NCI-H1930 (cell line): ENCODE measurements at places on chromosomes 1 and 21.

DNA sequence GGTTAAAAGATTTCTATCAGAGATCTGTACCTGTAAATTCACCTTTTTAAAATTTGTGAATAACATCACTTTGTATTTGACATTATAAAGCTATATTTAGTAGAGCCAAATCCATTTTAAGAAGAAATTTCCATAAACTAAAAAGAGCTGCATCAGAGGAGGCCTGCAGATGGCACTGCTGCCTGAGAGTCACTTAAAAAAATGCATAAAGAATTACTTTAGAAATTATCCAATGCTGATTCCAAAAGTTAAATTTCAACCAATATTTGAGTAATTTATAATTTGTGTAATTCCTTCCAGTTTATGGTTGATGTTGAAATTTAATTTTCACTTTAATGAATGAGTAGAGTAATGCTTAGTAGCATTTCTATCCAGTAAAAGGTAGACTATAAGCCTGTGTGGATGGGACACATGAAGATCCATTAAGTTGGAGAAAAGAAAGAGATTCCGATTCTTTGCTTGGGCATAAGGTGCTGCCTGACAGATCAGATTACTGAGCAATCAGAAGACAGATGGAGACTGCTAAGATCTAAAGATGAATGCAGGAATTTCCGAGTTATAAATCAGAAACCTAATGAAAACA lies 20.7 kb upstream of the RPE65 start:
- no peak for DNase-seq

GRCh38 chr1:228344631-228345072 lies 62.0 kb downstream of the TRIM11 start:
- no peak for DNase-seq

DNA sequence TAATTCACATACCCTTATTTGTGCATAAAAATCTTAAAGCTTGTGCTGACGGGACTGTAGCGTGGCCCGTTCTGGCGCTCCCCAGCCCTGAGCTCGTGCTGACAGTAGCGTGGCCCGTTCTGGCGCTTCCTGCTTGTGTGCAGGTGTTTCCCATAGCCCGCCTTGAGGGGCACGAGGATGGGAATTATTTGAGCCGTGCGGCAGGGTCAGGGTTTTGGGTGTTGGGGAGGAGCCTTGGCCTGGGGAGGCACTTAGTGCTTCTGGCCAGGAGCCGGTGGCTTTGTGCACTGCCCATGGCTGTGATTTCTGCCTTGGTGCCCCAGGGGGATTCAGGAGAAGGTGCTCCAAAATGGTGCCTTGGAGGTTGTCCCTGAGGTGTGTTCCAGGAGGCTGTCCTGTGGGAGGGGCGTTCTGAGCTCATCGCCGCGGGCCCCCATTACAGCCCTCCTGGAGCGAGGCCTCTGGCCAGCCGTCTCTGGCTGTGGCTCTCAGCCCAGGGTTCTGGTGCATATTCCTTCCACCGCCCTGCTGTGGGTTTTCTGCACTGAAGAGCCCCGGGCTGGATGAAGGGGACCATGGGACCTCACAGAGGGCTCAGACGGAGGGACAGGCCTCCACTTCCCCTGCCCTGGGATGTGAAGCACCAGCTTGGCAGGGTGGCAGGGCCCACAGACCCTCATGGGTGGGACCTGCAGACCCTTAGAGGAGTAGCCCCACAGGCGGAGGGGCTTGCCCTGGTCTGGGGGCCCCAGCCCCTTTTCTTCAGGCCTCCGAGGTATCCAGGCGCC lies 6.6 kb downstream of the SLX9 start:
- DNase-seq: no peak

DNA sequence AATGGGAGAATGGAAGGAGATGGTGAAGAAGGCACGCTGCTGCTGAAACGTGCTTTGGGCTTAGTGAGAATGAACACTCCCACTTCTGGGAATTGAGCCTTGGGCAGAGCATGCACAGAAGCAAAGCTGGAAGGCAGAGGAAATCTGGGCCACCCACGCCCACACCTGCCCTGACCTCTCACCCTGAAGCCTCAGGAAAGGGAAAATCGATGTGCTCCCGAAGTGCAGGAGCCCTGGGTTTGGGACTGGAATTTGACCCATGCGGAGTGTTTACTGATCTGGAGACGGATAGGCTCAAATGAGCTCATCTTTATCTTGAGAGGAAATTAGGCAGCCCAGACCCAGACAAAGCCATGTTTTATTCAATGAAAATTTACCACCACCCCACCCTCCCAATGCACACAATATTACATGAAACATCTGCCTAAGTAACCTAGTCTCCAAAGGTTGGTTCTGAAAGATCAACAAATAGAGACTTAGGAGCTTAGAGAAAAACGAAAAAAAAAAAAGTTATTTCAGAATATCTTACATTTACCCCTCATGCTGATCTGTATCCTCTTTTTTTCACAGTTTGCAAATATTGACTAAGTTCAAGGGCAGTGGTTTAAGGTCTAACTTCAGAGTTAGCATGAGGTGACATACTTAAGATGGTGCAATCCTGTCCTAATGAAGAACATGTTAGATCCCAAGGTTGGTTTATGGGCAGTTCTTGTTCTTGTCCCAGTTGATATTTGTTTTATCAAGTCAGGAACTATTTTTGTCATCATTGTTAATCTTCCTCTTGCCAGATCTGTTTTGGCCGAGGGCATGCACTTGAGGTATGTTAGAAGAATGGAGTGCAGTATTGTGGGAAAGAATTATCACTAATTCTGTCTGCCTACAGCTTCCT lies 63.0 kb downstream of the PROX1 start:
- DNase-seq: no peak

GRCh38 chr1:180387413-180387812 lies 115.0 kb downstream of the ACBD6 start:
- no peak for DNase-seq

DNA sequence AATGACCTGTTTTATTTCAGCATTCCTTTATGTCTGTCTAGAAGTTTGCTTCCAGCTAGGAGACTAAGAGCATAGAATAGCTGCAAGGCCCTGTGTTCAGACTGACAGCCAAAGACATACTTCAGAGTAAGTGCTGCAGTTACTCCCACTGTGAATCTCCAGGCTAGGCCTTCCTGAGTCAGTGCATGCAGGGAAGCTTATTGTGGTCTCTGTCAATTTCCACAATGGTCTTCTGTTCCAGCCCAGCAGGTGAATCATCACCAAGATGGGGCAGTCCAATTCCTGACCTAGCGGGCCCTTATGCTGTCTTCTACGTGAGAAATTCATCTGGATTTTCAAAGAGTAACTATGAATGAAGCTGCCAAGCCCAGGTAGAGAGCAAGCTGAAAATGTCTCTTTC lies 146.3 kb upstream of the C8B start:
- DNase-seq: peak; percentile 7

DNA sequence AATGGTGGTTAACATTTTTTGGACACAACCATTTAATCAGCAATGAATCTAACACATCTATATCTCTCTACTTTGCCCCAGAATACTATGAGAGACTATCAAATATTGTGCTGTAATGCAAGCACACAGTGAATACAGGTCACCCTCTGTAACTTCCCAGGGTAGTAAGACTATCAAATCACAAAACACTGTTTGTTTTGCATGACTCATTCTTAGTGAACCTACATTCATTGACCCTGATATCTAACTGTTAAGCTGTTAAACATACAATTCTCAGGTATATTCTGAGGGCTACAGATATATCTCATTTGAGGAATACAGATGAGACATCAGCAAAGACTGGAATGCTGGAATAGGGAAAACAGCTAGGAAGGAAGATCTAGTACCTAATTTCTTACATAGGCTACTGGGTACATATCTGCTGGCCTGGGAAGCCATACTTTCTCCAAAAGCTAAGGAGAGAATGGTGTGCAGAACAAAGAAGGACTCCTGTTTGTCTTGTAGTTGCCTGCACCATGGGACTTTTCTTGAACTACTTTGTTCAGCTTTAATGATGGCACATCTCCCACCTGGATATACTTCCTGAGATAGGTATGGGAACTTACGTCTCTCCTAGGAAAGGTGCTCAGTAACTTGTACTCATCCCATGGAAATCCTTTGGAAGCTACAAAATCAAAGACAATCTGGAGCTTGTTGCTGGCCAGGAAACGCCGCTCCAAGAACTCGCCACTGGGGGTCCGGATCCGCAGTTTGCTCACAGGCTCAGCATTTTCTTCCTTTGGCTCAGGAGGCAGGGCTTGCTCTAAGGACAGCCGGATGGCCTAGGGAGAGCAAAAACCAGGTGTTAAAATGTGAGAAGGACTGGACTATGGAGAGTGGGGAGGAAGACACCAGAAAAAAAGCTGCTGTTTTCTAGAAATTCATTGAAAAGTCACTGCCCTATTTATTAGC lies 51.9 kb upstream of the DMRTA2 start:
- no peak for DNase-seq

- no peak for DNase-seq
Observed at GRCh38 chr1:238991765-238992495, 394.4 kb upstream of the CHRM3 start.

DNA sequence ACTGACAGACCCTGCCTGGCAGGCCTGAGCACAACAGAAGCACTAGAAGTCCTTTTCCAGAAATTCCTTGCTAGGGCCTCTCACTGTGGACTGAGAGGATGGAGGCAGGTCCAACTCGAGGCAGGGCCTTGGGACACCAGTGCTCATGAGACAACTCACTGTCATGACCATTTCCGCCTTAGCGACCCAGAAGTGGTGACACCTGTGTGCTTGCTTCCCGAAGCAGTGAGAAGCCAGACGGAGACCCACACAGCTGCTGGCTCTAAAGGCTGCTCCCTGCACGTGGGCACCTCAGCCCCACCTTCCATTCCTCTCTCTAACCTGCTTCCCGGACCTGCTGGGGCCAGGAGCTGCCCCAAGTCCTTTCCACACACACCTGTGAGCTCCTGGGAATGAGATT lies 33.0 kb downstream of the KCNC4 start:
- DNase-seq: no peak
